Mucosa of descending colon (tissue), 3 donors: ENCODE measurements at places on chromosomes 1 and 21.

DNA sequence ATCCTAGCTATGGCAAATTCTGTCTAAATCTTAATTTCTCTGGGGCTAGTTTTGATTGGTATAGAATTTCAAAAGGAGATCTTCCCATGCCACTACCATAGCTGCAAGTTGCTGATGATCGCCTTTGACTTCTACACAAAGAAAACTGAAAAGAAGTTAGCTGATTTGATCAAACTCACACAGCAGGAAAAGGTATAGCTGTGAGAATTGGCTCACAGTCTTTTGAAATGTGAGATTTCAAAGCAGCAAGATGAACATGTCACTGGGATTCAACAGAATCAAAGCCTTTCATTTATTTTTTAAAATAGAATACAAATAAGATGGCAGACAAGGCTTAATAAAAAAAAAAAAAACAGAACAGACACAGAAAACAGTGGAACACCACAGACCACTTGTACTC lies 7.5 kb upstream of the RGS1 start:
- no peak for DNase-seq

DNA sequence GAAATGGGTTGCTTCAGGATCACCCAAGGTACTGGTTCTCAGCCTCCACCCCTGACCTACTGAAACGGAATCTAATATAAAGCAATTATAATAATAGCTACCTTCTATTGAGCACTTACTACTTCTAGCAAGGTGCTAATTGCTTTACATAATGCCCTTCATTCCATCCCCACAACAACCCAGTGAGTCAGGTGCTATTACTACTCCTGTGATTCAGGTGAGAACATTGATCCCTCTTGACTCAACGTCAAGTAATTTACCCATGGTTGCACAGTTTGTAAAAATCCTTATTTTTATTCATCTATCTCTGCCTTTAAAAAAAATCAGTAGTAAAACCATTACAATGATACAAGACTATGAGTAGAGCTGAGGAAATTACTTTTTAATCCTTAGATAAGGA lies 85.2 kb downstream of the UCHL5 start:
- DNase-seq: no peak

DNA sequence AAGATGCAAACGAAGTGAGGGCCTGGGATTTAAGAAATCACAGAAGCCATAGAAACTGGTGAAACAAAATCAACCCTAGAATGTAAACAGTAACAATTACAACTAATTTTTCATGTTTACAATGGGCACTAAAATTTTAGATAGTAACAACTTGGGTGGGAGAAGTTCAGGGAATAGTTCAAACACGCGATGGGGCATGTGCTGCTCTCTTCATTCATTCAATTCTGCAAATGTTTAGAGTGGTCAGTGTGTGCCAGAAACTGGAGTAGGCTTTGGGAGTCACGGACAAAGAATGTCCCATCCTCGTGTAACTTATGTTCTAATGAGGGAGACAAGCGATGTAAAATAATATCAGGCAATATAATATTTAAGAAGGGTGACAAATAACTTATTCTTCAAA lies 133.4 kb downstream of the GREM2 start:
- no peak for DNase-seq

GRCh38 chr1:57204091-57204490 lies 219.8 kb downstream of the DAB1 start:
- DNase-seq: no peak

- no peak for DNase-seq
Observed at GRCh38 chr1:209512821-209513220, 70.7 kb upstream of the CAMK1G start.

DNA sequence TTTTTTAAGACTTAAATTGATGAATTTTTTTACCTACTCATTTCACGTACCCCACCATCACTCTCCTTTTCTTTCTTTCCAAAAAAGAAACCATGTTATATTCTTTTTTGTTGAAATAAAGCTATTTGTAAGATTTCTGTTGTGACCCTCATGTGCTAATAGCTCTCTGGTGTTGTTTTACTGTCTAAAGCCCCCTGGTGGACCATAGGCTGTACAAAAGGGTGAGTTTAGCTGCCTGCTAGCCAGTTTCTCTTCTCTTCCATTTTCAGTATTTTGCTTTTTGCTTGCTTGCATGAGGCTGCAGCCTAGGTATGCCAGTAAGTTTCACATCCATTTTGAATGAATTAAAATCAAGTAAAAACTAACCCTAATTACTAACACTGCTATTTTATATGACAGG lies 15.6 kb upstream of the VAMP3 start:
- no peak for DNase-seq

DNA sequence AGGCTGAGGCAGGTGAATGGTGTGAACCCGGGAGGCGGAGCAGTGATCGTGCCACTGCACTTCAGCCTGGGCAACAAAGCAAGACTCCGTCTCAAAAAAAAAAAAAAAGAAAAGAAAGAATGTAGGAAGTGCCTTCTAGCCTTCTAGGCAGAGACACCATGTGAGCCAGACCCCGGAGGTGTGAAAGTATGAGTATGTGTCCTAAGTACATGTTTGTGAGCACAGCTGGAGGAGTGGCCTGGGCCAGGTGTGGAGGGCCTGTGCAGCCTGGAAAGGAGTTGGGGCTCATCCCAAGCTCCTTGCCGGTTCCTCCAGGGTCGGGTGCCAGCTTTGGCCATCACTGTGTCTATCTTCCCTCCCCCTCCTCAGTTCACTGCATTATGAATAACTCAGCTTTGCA lies 13.0 kb downstream of the SOX13 start:
- no peak for DNase-seq

DNA sequence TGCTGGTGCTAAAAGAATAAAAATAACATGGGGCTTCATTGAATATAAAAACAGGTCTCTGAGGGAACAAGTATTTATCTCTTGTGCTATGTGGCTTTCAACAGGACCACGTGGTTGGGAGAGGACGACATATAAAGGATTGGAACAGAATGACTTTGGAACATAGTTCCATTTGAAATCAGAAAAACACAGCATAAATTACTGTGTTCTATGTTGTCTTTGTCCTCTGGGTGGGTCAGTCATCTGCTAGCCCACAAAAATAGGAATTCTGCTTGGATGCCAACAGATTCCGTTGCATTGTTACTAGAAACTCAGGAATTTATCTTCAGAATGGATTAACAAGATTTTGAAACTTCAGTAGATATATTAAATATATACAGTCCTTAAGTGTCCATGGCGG lies 5.9 kb downstream of the CEP85 start:
- DNase-seq: no peak

DNA sequence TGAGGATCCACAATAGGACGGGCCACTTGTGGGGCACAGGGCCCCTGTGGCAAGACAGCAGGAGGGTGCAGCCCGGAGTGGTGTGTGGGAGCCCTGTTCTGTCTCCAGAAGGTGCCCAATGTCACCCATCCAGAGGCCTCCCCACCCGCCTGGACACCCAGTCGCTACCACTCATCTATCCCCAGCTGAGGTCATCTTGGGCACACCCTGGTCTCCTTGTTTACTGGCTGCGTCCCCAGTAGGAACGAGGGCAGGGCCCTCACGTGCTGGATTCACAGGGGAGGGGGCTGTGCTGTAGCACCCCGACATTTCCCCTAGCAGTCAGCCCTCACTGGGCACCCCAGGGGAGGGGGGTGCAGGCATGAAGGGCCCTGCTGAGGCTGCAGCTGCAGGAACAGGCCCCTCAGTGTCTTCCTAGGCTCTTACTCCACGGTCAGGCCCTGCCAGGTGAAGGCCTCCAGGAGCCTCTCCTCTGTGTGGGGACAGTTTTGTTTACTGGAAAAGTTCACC lies 2.3 kb upstream of the TNNT2 start:
- DNase-seq: peak; percentile 24

DNA sequence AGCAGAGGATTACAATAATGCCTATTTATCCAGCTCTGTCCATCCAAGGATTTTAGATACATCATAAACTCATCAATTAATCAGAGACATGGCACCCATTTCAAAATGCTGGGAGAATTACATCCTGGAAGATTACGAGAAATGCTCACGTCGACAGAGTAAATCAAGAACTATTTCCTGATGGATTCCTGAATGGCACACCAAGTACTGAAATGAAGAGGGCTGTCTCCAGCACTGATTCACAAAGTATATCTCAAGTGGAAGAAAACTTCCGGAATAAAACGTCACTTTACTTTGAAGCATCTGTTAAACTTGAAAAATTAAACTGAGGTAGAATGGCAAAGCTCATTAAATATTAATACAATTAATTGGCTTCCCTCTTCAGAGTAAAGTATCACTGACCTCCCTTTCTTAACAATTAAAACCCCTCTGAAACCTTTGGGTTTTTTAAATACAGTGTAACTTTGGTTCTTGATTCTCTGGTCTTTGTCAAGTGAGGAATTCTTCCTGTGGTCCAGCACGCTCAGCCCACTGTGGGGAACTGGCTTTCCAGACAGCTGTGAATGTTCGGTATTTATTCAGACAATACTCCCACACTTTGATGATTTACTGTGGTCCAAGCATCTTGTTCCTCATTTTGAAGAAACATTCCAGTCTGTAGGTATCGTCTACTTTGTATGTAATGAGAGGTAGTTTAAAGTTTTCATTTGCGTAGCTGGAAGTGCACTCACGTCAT lies 288.0 kb downstream of the NFIA start:
- no peak for DNase-seq

DNA sequence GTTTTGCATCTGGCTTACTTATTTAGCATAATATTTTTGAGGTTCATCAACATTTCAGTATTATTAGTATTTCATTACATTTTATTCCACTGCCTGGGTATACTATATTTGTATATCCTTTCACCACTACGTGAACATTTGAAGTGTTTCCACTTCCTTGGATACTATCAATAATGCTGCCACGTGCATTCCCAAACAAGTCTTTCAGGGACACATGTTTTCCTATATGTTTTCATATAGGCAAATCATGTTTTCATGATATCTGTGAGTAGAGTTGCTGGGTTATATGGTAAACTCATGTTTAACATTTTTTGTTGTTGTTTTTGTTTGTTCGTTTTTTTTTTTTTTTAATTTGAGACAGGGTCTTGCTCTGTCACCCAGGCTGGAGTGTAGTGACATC lies 380.1 kb downstream of the OMA1 start:
- DNase-seq: no peak

DNA sequence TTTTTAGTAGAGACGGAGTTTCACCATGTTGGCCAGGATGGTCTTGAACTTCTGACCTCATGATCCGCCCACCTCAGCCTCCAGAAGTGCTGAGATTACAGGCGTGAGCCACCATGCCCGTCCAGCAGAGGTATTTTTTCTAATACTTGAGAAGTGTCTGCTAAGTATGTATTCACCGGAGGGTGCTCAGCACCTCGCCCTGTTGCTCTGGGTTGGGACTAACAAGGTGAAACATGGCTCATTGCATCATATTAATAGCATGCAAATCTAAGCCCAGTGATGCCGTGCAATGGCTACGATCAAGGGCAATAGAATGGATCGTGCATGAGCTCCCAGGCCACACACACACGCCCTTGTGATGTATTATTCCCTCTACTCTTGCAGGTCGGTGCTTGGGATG lies 68.7 kb downstream of the PDE9A start:
- peak; percentile 33 for DNase-seq

- DNase-seq: no peak
Observed at GRCh38 chr1:2151911-2152310, 42.7 kb downstream of the FAAP20 start.
